ENCODE measurements at places on chromosomes 3 and 15.

- no peak for DNase-seq
Observed at GRCh38 chr3:115513416-115513800, 109.9 kb upstream of the GAP43 start.

DNA sequence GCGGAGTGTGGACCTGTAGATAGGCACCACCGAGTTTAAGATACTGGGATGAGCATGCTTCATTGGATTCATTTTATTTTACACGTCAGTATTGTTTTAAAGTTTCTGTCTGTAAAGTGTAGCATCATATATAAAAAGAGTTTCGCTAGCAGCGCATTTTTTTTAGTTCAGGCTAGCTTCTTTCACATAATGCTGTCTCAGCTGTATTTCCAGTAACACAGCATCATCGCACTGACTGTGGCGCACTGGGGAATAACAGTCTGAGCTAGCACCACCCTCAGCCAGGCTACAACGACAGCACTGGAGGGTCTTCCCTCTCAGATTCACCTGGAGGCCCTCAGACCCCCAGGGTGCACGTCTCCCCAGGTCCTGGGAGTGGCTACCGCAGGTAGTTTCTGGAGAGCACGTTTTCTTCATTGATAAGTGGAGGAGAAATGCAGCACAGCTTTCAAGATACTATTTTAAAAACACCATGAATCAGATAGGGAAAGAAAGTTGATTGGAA, 29.5 kb downstream of the SYNM start:
- DNase-seq: no peak

DNA sequence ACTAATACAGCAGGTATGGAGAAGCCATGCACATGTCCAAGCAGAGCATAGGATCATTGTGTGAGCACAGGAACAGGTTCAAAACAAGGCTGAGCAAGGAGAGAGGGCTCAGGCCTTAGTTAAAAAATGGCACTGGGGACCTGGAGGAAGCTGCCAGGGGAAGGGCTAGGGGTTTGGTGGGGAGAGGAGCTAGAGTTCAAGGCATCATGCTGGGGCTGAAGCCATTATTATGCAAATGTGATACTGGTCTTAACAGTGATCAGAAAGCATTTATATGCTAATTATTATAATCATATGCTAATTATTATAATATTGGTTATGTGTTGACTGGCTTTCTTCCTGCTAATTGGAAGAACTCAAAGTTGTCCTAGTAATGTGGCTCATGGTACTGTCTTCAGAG, 546.0 kb upstream of the CFAP20DC start:
- DNase-seq: no peak

DNA sequence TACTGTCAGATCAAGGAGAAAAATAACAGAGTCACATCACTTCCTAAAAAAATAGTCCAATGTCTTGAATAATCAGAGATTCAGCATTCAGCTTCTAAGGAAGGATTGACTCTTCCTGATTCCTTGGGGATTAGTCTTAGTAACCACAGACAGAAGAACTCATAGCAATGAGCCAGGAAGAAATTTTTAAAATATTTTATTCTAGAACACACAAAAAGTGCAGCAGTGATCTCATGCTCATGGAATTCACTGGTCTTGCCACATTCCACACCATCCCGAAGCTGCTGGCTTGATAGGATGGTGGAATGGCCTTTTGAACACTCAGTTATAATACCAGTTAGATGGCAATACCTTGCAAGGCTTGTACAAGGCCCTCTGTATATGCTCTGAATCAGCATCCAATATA, 43.0 kb upstream of the ABI3BP start:
- DNase-seq: no peak

GRCh38 chr15:66505430-66505811, 295 bp downstream of the ZWILCH start:
- no peak for DNase-seq

GRCh38 chr3:184272269-184272668, 3.6 kb upstream of the ECE2 start:
- no peak for DNase-seq

DNA sequence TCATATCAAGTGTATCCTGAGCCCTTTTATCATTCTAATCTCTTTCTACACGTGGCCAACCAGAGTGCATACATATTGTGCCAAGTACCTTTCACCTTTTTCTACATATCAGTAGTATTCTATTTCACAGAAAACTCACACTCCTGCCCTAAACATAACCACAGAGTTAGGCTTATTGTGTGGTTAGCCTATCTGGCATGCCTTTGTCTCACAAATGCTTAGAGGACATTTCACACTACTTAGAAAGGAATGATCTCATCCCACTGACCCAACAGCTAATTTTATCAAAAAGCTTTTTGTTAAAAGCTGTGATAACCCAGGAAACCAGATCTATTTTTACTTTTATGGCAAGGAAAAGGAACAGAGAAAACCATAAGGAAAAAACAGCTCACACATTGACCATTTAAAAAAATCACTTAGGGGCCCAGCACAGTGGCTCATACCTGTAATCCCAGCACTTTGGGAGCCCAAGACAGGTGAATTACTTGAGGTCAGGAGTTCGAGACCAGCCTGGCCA, 17.8 kb upstream of the MAP4 start:
- no peak for DNase-seq

DNA sequence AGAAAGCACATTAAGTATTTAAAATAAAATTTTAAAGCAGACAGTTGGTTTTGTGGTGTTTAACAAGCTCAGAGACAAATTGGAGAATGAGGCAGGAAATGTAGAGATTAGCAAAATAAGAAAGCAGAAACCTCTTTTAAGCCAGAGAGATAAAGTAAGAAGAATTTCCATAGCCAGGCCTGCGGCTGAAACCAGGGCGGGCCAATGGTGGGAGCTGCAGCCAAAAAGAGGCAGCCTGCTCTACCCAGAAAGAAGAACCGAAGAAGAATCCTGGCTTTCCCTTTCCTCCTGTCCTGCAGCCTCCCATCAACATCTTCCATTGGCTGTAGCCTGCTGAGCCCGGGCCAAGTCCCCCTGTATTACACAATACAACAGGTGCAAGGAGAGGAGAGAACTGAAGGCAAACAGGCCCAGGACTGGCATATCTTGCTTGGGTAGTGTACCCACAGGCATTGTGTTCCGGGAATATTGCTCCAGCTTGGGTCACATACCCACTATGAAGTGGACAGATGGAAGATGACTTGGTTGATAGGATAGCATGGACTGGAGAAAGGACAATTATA, 11.5 kb upstream of the TFG start:
- no peak for DNase-seq

GRCh38 chr3:51657234-51657633, 13.8 kb upstream of the TEX264 start:
- DNase-seq: no peak

DNA sequence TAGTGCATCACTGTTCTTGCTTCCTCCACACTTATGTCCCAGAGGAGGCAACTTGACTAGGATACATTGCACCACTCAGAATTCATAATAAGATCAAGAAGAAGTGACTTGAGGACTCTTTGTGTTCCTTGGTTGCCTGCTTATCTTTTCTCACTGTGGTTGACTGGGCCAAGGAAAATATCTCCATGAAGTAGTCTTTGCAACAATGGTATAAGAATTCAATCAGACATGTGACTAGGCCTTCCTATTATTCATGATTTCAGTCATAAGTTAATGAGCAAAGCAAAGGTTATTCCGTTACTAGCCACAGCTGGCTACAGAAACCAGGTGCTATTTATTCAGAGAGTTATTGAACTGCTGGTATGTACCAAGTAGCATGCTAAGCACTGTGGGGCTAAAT, 359.3 kb downstream of the RORA start:
- no peak for DNase-seq

DNA sequence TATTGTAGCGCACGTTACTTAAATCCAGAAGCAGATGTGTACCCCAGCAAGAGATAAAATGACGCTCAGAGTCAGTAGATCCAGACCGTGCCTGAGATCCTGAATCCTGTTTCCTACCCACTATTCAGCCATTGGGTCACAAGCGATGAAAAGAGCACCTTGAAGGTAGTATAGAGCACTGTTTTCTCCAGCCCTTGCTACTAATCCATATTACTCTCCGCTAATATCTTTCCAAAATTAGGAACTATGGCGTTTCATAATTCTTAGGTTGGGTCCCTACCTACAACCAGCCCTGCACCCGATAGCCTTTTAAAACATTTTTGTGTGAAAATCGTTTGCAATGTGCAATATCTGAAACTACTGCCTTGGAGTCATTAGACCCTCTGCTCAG, 596 bp downstream of the BTD start:
- no peak for DNase-seq

DNA sequence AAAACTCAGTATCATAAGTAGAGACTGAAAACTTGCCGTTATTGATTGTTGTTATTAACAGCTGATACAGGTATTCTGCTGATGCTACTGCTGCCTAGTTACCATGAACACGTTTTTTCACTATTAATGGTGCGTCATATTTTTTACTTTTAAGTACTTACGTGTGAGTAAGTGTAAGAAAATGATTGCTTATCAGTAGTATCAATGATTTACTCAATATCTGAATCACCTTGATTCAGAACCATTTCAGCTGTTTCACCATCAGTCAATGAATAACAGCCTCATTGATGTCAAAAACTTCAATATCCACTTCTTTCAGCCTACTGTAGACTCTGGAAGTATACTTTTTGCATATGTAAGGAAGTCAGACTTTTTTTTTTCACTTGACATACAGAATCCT, 4.7 kb downstream of the CCR8 start:
- no peak for DNase-seq

- DNase-seq: no peak
Observed at GRCh38 chr15:93614386-93615104, 525.5 kb upstream of the RGMA start.

DNA sequence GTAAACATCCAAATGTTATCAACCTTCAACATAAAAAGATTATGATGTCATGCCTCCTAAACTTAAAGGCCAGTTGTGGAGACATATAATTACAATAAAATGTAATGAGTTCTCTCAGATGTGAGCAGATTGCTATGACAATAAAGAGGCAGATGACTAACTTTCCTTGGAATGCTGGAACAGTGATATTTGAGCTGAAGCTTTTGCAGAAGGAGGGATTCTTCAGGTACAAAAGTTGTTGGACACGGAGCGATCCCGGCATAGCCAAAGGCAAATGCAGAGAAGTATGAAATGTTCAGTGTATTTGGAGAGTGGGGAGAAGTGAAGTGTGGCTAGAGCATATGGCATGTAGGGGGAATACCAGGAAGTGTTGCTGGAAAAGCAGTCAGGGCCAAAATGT, 520.1 kb downstream of the FGF12 start:
- no peak for DNase-seq

- no peak for DNase-seq
Observed at GRCh38 chr3:194103983-194104751, 31.8 kb upstream of the HES1 start.

- DNase-seq: no peak
Observed at GRCh38 chr3:139283301-139283700, 60.5 kb upstream of the MRPS22 start.

DNA sequence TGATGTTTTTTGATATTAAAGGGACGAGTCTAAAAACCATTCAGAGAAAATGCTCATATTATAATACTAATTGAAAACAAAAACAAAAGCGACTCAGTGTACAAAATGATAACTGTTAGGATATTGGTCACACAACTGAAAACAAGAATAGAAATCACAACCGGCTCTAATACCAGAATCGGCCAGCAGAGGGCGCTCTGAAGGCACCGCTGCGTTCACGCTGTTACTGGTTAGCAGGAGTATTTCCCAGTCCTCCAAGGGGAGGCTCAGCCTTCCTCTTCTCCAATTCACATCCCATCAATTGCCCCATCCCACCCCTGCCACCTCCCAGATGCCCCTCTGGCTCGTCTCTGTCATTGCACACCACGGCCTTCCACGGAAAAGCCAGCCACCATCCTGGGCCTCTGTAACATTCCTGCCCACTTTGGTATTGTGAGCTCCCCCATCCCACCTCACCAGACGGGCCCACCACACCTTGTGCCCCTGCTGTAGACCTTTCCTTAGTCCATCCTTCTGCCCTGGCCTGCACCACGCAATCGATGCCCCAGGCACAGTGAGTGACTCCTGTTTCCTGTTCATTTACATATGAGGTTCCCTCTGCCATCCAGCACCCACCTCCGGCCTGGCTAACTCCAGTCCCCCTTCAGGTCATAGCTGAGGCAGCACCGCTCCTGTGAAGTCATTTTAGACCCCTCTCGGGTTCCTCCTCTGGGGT, 8.5 kb downstream of the FAM107A start:
- peak; percentile 63 for DNase-seq

- DNase-seq: no peak
Observed at GRCh38 chr3:43503067-43503728, 118.6 kb downstream of the ANO10 start.

DNA sequence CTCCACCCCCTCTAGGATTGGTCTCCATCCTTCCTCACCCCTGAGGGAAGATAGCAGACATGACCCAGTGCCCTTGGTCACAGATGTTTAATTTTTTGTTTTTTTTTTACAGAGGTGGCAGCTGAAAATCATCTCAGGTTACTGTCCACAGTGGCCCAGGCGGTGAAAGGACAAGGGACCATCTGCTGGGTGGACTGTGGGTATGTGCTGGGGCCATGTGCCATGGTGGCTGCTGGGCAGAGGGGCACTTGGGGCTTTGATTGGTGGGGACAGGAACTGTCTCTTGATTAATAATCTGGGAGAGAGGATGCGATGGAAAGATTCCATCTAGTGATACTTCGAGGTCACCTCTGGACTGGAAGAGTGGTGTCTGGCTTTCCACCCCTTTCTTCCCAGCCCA, 25.4 kb downstream of the PDIA5 start:
- DNase-seq: no peak

- DNase-seq: no peak
Observed at GRCh38 chr3:32323604-32324003, 68.0 kb upstream of the CMTM7 start.

DNA sequence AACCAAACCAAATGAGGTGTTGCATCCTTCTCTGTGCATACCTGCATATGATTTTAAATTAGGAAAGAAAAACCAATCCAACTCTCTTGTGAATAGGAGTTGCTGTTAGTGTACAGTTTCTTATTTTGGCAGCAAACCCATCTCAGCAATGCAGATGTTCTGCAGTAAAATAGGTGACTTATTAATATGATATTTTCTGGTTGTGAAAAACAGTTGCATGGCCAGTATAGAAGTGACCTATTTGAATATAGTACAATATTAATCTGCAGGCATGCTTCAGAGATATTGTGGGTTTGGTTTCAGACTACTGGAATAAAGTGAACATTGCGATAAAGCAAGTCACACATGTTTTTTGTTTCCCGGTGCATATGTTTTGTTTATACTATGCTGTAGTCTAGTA, 42.2 kb downstream of the AKAP13 start:
- DNase-seq: no peak

DNA sequence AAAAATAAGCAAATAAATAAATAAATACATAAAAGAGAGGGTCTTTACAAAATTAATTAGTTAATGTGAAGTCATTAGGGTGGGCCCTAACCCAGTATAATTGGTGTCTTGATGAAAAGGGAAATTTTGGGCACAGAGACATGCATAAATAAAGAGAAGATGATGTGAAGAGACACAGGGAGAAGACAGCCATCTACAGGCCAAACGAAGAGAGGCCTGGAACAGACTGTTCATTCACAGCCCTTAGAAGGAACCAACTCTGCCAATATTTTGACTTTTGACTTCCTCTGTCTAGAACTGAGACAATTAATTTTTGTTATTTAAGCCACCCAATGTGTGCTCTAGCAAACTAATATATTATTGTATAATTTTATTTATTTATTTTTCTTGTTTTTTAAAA, 29.6 kb upstream of the SELENOK start:
- DNase-seq: no peak

GRCh38 chr3:9503283-9503682, 50.3 kb downstream of the LHFPL4 start:
- peak; percentile 35 for DNase-seq

Measured in stimulated activated CD8-positive, alpha-beta memory T cell treated with anti-CD3 and anti-CD28 coated beads, Interleukin-12 subunit alpha, Interleukin-12 subunit beta, amount 100 ng/mL, for 1 hour (primary cell).